Natural killer cell (primary cell): ENCODE measurements at places on chromosomes 2 and 18. TPM values are rescaled to one million over a fixed set of nuclear protein-coding genes. Genes with fewer than 3 reads are reported as not detected.

- no peaks in the 10 kb centered on the region for H3K27me3 ChIP-seq
- H3K4me1 ChIP-seq: no peaks in the 10 kb centered on the region
- H3K27ac ChIP-seq: no peak overlapping the region
Observed at GRCh38 chr18:70578480-70578879, 289.6 kb downstream of the SOCS6 start.

GRCh38 chr18:37861981-37862380 is 296.4 kb upstream of the CELF4 start:
- no peak overlapping the region for H3K27ac ChIP-seq
- no peaks in the 10 kb centered on the region for H3K36me3 ChIP-seq
- H3K4me1 ChIP-seq: no peaks in the 10 kb centered on the region
- DNase-seq: no peak
- no peak overlapping the region for H3K4me3 ChIP-seq
- H3K27me3 ChIP-seq: no peaks in the 10 kb centered on the region

C2orf42 gene
- 25.7 TPM for total RNA-seq

GRCh38 chr2:143205106-143205764 is 76.0 kb downstream of the ARHGAP15 start:
- peaks cover 6% of the 10 kb centered on the region for H3K4me1 ChIP-seq
- no peak overlapping the region for H3K27ac ChIP-seq
- no peaks in the 10 kb centered on the region for H3K27me3 ChIP-seq

DNA sequence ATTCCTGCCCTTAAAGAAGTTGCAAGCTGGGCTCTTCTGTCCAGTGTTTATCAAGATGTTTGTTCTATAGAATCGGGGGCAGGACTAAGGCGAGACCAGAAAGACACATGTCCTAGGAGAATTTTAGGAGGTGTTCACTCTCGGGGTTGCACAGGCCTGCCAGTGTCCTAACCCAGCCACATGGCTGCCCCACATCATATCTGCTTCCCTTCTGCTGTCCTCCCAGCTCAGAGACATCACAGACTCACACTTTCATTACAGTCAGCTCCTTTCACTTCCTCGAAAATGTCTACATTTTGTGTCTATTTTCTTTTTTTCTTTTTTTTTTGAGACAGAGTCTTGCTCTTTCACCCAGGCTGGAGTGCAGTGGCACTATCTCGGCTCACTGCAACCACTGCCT is 10.7 kb upstream of the MRO start:
- no peak overlapping the region for H3K27ac ChIP-seq
- no peak overlapping the region for H3K4me3 ChIP-seq
- no peaks in the 10 kb centered on the region for H3K36me3 ChIP-seq
- DNase-seq: no peak
- no peaks in the 10 kb centered on the region for H3K4me1 ChIP-seq

FANCL gene
- 6.8 TPM for total RNA-seq

GRCh38 chr2:132515010-132515409 is 98.4 kb downstream of the GPR39 start:
- no peak overlapping the region for H3K4me3 ChIP-seq
- H3K36me3 ChIP-seq: no peaks in the 10 kb centered on the region
- H3K27ac ChIP-seq: no peak overlapping the region

GRCh38 chr18:58191626-58192025 is 147.6 kb downstream of the NEDD4L start:
- peaks cover 8% of the 10 kb centered on the region for H3K4me1 ChIP-seq
- H3K36me3 ChIP-seq: no peaks in the 10 kb centered on the region
- no peak overlapping the region for H3K27ac ChIP-seq
- H3K4me3 ChIP-seq: no peak overlapping the region
- peaks cover 6% of the 10 kb centered on the region for H3K27me3 ChIP-seq

DNA sequence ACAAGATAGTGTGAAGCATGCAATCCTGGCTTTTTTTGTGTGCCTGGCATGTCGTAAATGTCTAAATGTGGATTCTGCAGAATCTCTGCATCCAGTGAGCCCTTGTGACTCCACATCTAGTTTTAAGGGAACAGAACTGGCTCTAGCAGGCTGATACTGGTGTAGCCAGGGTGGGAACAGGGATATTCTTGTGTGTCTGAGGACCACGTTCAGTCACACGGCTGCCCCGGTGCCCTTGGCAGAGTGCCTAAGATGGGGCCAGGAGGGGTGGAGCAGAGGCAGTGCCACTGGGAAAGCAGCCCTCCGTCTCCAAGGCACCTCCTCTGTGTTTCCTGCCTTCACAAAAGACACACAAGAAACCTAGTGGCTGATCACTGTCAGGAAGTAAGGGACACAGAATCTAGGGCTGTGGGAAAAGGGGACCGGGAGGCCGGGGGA is 91.5 kb upstream of the PARD3B start:
- H3K4me1 ChIP-seq: no peaks in the 10 kb centered on the region
- no peaks in the 10 kb centered on the region for H3K36me3 ChIP-seq
- DNase-seq: no peak
- H3K27me3 ChIP-seq: no peaks in the 10 kb centered on the region
- no peak overlapping the region for H3K4me3 ChIP-seq
- no peak overlapping the region for H3K27ac ChIP-seq

DNA sequence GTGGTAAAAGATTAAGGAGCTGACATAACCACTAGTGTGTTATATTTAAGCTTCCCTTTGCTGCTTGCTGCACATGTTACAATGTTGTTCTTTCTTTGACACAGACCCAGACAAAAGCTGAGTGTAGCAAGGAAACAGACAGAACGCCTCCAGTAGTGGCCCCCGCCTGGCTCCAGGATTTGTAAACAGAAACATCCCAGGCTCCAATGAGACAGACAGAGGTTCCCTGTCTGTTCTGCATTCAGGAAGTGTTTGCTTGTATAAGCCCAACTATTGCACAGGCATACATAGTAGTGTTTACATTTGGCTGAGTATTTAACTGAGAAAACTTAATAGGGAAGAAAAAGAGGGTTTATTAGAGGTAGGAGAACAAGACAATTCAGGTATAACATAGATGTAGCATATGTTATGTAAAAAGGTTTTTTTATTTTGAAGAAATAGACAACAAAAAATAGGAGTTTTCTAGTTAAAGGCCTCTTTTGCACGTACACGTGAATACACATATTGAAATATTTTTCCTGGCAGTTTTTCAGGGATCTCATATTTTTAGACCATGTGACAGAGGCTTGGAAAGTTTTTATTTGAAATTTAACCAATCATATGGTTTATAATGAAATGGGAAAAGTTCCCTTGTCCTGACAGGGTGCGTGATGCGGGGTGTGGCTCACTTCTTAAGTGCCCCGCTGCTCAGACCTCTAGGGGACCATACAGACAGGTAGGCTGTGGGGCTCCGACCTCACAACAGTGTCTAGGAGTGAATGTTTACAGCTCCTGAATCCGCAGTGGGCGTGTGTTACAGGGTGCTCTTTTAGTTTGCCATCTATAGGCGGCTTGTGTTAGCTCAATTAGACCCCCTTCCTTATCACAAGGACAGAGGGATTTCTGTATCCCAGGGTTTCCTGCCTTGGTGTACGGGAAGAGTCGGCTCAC is 118.4 kb downstream of the BMPR2 start:
- H3K27ac ChIP-seq: no peak overlapping the region
- H3K27me3 ChIP-seq: no peaks in the 10 kb centered on the region
- H3K4me3 ChIP-seq: no peak overlapping the region
- no peaks in the 10 kb centered on the region for H3K4me1 ChIP-seq

KCNK3 gene
- not detected for total RNA-seq

ASPRV1 gene
- total RNA-seq: 1.9 TPM

IL36G gene
- not detected for total RNA-seq

- no peak overlapping the region for H3K27ac ChIP-seq
- H3K27me3 ChIP-seq: no peaks in the 10 kb centered on the region
- no peaks in the 10 kb centered on the region for H3K36me3 ChIP-seq
- no peak for DNase-seq
- no peaks in the 10 kb centered on the region for H3K4me1 ChIP-seq
Observed at GRCh38 chr2:6556755-6557154, 309.0 kb downstream of the CMPK2 start.

TMEFF2 gene
- total RNA-seq: not detected

DNA sequence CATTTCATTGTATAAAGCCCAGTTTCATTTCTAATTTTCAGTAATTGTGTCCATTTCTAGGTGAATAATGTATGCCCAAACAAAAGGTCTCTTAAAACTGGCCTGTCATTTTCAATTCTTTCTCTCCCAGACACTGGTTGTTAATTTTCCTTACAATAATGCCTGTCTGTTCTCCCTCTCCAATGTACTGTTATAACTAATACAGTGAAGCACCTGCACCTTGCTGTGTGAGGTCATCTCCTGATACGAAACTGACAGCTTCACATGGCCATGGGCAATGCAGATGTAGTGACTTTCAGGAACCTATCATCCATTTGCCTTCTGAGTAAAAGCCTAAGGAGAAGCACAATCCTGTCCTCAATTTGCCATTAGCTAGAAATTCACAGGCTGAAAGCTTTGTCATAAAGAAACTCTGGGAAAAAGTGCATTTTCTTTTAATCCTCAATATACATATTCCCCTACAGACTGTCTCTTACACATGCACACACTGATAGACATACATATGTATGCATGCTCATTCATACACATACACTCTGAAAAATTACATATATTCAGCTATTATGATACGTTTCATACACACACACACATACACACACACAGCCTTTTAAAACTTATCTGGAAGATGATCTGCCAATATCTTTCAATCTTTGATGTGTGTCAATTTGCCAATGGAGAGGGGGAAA is 1030.3 kb downstream of the TDRD15 start:
- no peak overlapping the region for H3K4me3 ChIP-seq

GRCh38 chr18:74510770-74511095 is 14.6 kb downstream of the CNDP2 start:
- no peak overlapping the region for H3K27ac ChIP-seq
- peaks cover 89% of the 10 kb centered on the region for H3K36me3 ChIP-seq
- no peak for DNase-seq
- H3K4me3 ChIP-seq: no peak overlapping the region
- H3K27me3 ChIP-seq: no peaks in the 10 kb centered on the region
- no peaks in the 10 kb centered on the region for H3K4me1 ChIP-seq

DNA sequence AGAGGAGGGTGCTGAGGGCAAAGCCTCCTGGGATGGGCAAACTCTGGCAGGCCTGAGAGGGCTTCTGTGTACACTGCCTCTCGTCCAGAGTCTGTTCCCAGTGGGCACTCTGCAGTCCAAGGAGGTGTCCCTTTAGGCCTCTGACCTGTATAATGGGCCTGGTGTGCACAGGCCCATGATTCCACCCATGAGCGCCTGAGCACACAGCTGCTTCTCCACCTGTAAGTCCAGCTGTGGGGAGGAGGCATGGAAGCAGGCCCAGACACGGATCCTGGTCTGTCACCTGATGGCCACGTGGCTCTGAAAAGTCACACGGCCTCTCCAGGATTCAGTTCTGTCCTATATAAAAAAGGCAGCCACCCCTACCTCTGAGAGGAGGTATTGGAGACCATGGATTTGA is 57.0 kb downstream of the PARD6G start:
- H3K27me3 ChIP-seq: no peaks in the 10 kb centered on the region
- H3K27ac ChIP-seq: no peak overlapping the region
- no peaks in the 10 kb centered on the region for H3K4me1 ChIP-seq
- H3K36me3 ChIP-seq: no peaks in the 10 kb centered on the region

DNA sequence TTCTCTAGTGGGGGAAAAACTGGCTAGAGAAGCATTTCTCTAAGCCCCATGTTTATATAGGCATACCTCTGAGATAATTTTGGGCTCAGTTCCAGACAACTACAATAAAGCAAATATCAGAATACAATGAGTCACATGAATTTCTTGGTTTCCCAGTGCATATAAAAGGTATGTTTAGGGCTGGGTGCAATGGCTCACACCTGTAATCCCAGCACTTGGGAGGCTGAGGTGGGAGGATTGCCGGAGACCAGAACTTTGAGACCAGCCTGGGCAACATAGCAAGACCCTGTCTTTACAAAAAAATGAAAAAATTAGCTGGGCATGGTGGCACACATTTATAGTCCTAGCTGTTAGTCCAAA is 22.2 kb downstream of the TSN start:
- no peak for DNase-seq
- no peaks in the 10 kb centered on the region for H3K36me3 ChIP-seq
- no peak overlapping the region for H3K27ac ChIP-seq

DNA sequence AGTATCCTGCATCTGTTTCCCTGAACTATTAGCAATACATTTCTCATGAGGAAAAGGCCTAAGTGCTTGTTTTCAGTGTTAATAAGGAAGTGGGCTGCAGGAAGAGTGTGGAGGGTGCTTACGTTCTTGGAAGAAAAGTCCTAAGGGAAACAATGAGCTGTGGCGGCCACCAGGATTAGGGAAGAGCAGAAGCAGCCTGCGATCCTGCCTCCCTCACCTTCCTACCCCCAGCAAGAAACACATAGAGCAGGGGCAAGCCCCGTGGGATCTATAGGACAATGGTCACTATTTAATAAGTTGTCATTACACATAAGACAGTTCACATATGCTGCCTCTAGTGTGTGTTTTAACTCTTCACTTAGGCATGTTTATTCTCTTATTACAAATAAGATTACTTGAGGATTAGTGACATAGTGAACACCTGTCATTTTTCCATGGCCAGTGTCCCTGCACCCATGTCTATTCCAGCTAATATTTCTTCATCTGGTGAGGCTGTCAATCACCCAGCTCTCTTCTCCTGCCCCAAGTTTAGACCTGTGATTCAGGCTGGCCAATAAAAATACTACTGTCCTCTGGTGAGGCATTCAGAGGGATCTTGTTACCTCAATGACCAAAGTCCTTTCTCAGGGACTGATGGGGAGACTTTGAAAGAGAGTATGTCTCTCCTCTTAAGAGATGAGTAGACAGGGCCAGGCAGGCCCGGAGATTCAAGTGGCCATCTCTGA is 510.9 kb upstream of the CELF4 start:
- no peak overlapping the region for H3K27ac ChIP-seq
- H3K36me3 ChIP-seq: no peaks in the 10 kb centered on the region
- DNase-seq: no peak
- H3K4me3 ChIP-seq: no peak overlapping the region

C2orf78 gene
- total RNA-seq: not detected

EMX1 gene
- not detected for total RNA-seq

GRCh38 chr2:105636109-105636740 is 108.5 kb upstream of the NCK2 start:
- no peaks in the 10 kb centered on the region for H3K4me1 ChIP-seq
- H3K27me3 ChIP-seq: no peaks in the 10 kb centered on the region
- no peak for DNase-seq
- no peak overlapping the region for H3K27ac ChIP-seq
- no peak overlapping the region for H3K4me3 ChIP-seq

ABHD1 gene
- 0.88 TPM for total RNA-seq

SS18 gene
- total RNA-seq: 72.2 TPM

NPC1 gene
- total RNA-seq: 173 TPM

GRCh38 chr2:197993363-197993762 is 189.0 kb downstream of the PLCL1 start:
- no peak overlapping the region for H3K27ac ChIP-seq
- no peak overlapping the region for H3K4me3 ChIP-seq
- no peaks in the 10 kb centered on the region for H3K36me3 ChIP-seq
- H3K4me1 ChIP-seq: no peaks in the 10 kb centered on the region

GRCh38 chr18:31683968-31684278 is 458 bp downstream of the B4GALT6 start:
- no peaks in the 10 kb centered on the region for H3K36me3 ChIP-seq
- no peak for DNase-seq
- H3K4me1 ChIP-seq: peaks cover 15% of the 10 kb centered on the region
- H3K27ac ChIP-seq: peak overlapping the region; percentile 47
- no peaks in the 10 kb centered on the region for H3K27me3 ChIP-seq
